ENCODE measurements at places on chromosomes 4 and X.

DNA sequence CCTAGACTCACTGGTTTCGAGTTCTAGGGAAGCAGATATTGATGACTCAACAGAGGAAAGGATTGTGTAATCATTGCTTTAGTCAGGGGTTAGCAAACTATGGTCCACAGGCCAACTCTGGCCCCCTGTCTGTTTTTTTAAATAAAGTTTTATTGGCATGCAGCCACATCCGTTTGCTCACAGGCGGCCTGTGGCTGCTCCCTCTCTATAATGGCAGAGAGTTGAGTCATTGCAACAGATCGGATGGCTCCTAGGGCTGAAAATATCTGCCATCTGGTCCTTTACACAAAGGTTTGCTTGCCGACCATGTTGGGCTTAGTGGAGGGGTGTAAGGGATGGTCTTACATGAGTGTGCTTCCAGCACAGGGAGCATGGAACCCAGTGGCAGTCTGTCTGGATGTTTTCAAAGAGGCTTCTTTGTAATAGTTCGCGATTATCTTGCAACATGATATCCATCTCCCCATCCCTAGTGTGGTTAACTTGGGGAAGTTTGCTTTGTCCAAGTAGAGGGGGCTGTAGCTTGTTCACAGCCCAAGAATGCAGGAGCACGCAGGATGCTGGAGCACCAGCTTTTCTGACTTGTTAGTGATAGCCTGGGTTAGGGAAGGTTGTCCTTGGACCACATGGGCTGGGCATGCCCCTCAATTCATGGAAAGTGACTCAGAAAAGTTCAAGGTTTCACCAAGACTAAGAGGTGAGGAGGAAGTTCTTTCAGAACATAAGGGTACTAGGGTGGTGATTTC is 59.3 kb upstream of the CLDN34 start:
- no peak for DNase-seq

DNA sequence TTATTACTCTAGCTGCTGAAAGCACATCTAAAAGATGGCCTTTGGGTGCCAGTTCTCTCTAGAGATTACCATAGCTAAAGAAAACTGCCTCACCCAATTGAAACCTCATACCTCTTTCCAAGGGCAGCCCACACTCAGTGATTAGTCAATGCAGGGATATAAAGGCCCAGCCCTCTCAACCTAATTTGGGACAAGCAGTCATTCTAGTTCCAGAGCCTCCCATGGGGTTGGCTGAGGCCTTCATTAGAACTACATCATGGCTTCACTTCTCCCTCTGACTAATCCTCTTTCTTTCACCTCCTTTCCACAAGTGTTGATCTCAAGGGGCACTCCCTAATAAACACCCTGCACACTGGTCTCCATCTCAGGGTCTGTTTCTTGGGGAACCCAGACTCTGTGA is 38.5 kb upstream of the C1GALT1C1 start:
- DNase-seq: no peak

DNA sequence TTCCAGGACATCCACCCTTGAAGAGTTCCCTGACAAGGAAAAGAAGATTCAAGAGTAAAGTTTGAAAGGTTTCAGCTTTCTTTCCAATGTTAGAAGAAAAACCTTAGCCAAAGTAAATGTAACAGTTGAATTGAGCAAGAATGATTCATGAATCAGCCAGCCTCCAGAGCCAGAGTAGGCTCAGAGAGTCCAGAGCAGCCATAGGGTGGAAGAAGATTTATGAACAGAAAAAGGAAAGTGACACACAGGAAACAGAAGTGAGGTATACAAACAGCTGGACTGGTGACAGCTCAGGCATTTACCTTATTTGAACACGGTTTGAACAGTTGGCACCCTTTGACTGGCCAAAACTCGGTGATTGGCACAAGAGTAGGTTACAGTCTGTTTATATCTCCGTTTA is 63.2 kb downstream of the QDPR start:
- DNase-seq: no peak

GRCh38 chr4:74223098-74223497 is 65.2 kb downstream of the MTHFD2L start:
- DNase-seq: no peak

GRCh38 chr4:128285085-128285997 is 2.3 kb downstream of the PGRMC2 start:
- DNase-seq: no peak

Data from activated CD4-positive, alpha-beta T cell treated with anti-CD3 and anti-CD28 coated beads for 1 hour (primary cell).